ENCODE measurements at places on chromosomes 16 and 17.

GRCh38 chr16:15899538-15900100 is 11.2 kb upstream of the CEP20 start:
- peak; percentile 17 for DNase-seq

DNA sequence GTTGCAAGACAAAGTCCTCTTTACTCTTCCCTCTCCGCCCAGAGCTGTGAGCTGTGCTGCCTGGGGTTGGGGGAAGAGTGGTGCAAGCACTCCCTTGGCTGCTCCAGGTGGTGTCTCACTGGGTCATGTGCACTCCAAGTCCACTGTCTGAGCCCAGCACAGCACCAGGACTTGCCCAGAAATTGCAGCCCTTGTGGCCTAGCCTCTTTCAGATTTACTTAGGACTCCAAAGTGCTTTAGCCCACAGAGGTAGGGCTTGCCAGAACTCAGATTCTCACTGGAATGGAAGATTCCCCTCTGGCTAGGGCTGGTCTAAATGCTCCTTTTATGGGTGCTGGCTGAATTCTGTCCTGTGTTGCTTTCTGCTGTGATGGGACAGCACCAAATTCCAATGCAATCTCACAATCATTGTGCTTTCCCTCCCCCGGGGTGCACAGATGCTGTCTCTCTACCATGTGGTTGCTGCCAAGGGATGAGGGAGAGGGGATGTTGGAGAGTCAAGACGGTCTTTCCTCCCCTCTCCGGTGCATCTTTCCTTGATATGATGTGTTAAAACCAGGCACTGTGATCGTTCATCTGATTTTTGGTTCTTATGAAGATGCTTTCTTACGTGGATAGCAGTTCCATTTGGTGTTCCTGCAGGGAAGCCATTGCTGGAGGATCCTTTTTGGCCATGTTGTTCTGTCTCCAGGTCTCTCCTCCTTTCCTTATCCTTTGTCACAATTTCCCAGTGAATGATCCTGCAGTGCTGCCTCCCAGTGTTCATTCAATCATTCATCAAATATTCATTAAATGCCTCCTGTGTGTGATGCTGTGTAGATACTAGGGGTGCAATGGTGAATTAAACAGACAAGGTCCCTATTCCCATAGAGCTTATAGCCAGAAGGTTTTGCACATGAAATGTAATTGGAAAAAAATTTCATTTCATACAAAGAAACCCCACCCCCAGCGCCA is 216.3 kb downstream of the SPECC1 start:
- no peak for DNase-seq

- DNase-seq: no peak
Measured at GRCh38 chr17:46001390-46002310, 2.6 kb downstream of the STH start.

GRCh38 chr17:77191244-77191643 is 50.5 kb downstream of the SEC14L1 start:
- no peak for DNase-seq

DNA sequence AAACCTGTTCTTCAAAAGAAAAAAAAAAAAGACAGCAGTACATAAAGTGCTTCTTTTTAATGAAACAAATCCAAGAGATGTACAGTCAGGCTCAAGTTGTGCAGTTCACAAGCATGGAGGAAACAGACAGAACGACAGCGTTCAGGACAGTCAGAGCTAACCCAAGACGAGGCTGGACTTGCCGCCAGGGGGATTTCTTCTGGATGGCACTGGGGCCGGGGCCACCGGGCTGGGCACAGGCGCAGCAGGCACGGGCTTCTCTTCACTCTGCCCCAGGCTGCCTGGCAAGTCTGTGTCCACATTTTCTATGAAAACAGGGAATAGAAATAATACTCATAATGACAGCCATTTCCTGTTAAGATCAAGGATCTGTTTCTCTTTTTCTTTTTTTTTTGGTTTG is 4.4 kb upstream of the NT5C start:
- DNase-seq: no peak

GRCh38 chr16:4386451-4386805 is 14.8 kb downstream of the VASN start:
- DNase-seq: no peak

DNA sequence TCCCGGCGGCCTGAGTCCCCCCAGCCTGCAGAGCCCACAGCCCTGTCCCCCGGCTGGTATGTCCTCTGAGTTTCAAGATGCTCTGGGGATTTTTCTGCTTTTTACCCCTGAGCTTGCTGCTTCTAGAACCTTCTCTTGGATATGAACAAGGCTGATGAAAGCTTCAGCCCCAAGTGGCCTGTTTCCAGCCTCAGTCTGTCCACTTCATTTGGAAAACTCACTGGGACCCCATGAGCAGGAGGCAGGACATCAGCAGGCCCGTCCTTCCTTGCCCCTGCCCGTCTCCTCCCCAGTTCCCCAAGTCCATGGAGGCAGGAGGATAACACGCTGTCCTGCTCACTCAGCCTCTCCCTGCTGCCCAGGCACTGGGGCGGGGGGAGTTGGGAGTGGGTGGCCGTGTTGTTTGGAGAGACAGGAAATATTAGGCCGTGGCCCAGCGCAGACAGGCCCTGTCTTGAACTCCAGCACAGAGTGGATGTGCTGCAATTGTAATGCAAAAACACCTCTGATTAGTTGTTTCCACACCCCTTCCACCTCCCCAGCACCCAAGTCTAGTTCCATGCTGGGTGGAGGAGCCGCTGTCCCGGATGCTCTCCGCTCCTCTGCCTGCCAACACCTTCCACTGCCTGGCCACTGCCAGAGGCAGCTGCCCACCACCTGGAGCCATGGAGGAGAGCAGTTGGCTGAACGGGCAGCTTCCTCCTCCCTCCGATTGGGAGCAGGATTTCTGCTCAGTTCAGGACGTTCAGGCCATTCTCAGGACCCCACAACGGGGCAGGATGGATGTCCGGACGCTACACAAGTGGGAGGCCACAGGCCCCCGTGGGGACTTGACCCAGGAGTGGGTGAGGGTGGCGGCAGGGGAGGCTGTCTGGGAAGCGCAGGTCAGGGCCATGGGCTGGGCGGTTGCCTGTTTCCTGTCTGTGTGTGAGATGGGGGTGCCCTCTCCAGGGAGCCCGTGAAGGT is 216.9 kb upstream of the GSE1 start:
- DNase-seq: no peak
